Fibroblast of lung (primary cell): ENCODE measurements at places on chromosomes 2 and 18. TPM values are rescaled to one million over a fixed set of nuclear protein-coding genes. Genes with fewer than 3 reads are reported as not detected.
A peak's percentile ranks its signal among the peaks of the same experiment; 100 is the strongest.

GRCh38 chr2:15892151-15892880 is 48.0 kb upstream of the MYCN start:
- DNase-seq, result no peak

DNA sequence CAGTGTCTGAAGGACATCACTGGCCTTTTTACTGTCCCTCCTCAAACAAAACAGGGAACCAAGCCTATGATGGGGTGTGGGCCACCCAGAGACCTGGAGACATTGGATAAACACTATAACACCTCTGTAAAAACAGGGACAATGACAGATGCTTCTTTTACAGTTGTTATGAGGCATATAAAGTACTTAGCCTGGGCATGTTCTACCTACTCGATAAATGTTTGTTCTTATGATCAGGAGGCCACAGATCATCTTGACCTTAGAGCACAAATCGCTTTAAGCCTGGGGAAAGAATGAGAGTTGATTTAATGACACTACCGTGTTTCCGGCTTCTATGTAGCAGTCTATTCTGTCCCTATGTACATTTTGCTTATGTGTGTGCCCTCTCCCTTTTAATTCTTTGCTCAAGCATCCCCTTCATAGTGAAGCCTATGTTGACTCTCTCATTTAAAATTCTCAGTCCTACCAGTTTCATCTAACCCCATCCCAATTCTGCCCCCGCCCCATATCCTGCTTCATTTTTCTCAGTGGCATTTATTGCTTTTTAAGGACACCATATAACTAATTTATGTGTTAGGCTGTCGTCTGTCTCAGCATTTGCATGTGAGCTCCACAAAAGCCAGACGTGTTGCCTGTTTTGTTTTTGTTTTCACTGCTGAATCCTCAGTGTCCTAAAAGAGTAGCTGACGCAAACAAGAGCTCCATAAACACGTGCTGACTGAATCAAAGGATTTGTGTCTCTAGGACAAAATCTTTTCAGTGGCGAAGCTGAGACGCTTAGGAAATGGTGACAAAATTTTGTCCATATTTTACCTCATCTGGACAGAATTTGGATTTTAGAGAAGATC is 182.3 kb upstream of the ST6GAL2 start:
- DNase-seq, result no peak

- peak; percentile 94 for DNase-seq
These were observed 7.3 kb downstream of the ALPP start for GRCh38 chr2:232385660-232386489.

DNA sequence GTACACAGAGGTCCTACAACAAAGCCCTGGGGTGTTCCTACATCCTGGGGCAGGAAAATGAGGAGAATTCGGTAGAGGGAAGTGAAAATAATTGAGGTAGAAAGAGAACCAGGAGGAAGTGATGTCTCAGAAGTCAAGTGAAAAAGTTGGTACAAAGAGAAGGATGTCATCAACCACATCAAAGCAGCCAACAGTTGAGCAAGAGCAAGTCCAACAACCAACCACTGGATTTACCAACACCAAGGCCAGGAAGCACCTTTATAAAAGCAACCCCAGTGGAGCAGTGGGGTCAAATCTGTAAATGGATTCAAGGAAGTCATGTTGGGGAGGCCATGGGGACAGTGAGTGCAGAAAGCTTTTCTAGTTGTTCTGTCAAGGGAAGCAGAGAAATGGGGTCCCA is 360.4 kb downstream of the ZNF516 start:
- no peak for DNase-seq

GRCh38 chr18:75202696-75203365 is 6.1 kb downstream of the PTGR3 start:
- no peak for DNase-seq

DNA sequence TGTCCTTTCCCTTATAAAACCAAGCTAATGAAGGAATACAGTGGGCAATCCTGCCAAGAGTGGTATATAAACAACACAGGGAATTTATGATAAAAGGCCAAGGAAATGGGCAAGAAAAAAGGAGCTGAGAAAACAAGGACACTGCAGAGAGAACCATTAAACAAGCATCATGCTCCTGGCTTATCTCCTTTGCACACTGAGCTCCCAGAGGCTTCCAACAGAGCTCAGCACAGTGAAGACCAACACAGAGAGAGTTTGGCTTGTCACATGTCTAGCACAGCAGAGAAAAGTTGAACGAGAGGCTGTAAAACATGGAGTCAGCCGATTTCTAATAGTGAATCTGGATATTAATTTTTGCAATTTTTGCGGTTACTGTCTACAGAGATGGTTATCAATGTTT is 68.0 kb upstream of the KLF7 start:
- DNase-seq, result no peak

GRCh38 chr2:53652131-53652530 is 115.5 kb upstream of the CHAC2 start:
- DNase-seq, result no peak

- no peak for DNase-seq
These were observed 28.0 kb upstream of the LMAN1 start for GRCh38 chr18:59386909-59387686.

GRCh38 chr2:219642069-219642454 is 14.6 kb downstream of the SLC4A3 start:
- DNase-seq, result no peak

DNA sequence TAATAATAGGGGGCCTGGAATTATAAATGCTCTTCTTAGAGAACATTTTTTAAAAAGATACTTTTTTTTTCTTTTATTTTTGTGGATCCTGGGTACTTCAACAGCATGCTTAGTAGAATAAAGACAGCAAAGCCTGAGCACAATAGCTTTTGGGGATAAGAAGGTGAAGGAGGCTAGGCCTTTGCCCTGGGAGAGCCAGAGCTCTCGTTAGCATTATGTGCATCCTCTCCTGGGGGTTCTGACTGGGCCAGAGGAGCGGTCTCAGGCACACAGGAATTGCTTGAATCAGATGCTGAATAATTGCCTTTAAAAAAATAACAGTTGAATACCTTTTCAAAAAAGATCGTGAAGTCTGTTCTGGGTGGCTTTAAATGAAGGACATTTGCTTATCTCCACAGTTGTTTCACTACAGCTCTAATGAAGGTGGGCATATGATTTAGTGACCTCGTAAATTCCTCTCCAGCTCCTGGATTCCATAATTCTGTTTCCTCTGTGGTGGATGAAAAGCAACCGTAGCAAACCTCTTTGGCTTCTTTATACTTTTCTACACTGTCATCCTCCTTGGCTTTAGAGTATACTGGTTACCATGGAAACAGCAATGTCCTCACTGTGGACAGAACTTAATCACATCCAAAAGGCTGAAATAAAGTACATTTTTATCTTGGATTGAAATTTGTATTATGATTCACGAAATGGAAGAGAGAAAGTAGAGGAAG is 133.8 kb downstream of the MAIP1 start:
- no peak for DNase-seq

GRCh38 chr2:48529194-48529593 is 760 bp upstream of the STON1 start:
- DNase-seq, result no peak

DNA sequence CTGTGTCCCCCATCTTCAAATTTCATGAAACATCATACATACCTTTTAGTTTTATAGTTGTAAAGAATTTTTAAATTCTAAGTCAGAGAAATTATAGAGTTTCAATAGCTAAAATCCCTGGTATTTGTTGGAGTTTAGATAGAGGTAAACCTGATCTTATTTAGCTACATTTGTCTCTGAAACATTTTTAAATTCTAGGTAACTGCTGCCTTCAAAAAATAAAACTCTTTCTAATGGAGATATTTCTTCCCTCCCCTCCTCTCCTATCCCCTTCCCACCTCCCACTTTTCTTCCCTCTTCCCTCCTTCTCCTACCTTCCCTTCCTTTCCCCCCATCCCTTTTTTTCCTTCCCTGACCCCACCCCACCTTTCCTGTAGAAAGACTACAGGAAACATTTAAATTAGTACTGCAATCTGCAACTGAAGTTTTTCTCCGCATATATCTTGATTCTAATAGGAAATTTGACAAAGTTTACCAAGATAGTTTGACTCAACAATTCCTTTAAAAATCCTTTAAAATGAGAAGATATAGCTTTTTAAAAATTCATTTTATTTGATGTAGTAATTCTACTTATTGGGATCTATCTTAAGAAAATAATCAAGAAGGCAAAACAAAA is 4.1 kb downstream of the TACR1 start:
- no peak for DNase-seq

- DNase-seq, result no peak
These were observed 94.0 kb upstream of the ANKRD30BL start for GRCh38 chr2:132255714-132256113.

GRCh38 chr2:172481507-172482262 is 54.3 kb downstream of the ITGA6 start:
- no peak for DNase-seq

DNA sequence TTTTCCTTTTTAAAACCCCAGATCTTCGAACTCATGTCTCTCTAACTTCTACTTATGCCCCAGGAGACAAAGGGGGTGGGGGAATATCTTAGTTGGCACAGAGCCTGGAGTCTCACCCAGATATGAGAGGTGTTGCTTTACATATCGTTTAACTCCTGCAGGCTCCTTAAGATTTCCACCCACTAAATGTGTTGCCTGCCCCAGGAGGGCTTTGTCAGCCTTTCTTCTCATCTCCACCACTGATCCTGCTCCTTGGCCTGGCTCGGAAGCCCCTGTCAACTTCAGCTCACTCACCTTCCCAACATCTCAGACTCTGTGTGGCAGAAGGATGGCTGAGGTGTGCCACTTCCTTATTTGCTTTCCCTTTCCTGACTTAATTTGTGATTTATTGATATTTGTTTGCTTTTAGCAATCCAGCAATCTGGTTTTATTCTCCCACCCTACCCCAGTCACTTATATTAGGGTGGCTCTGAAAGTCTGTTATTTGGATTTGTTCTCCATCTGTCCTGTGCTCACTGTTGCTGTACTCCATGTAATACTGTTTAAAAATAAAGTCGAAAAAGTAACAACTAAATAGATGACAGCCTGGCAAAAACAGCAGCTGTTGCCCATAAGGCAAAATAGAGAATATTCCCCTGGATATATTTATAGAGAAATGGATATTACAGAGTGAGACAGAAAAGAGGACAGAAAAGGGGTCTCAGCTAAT is 200.6 kb downstream of the ZBTB7C start:
- DNase-seq, result no peak

- DNase-seq, result no peak
These were observed 10.5 kb downstream of the SLC66A2 start for GRCh38 chr18:79940814-79941472.

DNA sequence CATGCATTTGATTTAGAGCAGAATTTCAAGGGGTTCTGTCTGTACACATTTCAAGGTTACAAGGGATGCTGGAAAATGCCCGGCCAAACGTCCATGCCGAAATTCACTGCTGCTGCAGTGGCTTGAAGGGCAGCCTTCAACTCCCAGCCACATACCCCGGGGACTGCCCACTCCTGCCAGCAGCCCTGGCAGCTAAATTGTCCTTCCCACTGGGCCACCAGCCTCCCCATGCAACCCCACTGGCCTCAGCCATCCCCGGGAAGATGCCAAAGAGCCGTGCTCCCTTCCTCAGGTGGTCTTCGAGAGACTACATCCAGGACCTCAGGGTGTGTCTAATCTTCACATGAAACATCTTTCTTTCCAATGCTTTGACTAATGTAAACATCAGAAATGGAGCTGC is 478.7 kb upstream of the MYT1L start:
- DNase-seq, result no peak

DNA sequence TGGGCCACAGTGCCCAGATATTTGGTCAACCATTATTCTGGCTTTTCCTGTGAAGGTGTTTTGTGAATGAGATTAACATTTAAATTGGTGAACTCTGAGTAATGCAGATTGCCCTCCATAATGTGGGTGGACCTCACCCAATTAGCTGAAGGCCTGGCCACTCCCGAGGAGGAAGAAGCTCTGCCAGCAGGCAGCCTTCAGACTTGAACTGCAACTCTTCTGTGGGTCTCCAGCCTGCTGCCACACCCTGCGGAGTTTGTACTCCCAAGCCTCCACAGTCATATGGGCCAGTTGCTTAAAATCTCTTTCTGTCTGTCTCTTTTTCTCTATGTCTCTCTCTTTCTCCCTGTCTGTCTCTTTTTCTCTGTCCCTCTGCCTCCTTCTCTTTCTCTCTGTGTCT is 262.7 kb downstream of the MYCN start:
- no peak for DNase-seq

DNA sequence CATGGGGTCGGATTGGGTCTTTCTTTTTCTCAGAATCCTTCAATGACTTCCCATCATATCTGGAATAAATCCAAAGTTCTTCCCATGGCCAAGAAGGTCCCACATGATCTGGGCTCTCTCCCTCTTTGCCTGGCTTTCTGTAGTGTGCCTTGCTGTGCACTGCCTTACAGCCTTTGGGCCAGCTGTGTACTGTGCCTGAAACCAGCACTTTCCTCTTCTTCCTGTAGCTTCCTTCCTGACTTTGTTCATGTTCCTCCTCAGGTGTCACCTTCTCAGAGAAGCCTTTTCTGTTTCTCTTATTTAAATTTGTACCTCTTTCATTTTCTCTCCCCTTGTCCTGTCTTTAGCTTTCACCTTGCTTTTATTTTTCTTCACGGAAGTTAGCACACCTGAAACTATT is 4.3 kb upstream of the CDCA7 start:
- no peak for DNase-seq

DNA sequence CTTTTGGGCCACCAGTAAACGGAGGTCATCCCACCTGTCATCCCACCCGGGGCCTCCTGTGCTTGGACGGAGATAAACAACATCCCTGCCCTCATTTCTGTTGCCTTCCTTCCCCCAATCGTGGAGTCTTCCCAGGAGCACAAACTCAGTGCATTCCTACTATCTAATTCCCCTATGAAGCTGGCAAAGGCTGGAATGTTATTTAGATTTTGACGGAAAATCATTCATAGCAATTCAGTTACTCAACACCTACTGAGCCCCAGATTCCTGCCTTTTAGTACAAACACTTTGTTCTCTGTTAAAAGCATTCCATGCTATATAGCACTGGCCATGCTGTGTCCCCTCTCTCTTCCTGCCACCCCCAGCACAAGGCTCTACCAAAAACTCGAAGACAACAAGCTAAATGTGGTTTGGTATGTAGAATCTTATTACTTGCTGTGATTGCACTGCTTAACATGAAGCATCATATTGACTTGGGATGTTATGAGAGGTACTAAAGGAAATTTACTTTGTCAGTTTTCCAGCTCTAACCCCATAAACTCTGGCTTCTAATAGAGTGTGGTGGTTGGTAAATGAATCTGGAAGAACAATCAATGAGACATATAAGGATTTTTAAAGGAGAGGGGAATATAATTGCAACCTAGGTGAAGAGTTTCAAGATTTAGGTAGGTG is 32.3 kb upstream of the IMPA2 start:
- peak; percentile 26 for DNase-seq

Gene LRP1B
- under 0.01 TPM in 2 replicates for total RNA-seq

Gene ECEL1
- total RNA-seq, result not detected in 2 replicates

Gene ACMSD
- total RNA-seq, result not detected in 2 replicates

Gene LYPD6B
- total RNA-seq, result not detected in 2 replicates

Gene POMC
- 0.66 and 1.8 TPM in 2 replicates for total RNA-seq

Gene AP1S3
- 3.3 TPM in 2 replicates for total RNA-seq

Gene AQP12A
- not detected in 2 replicates for total RNA-seq

Gene MOGAT1
- total RNA-seq, result not detected in 2 replicates

Gene DYNAP
- total RNA-seq, result not detected in 2 replicates

Gene PPP1R1C
- 0.50 and 0.77 TPM in 2 replicates for total RNA-seq

Gene TMEM17
- total RNA-seq, result 1.3 and 2.5 TPM in 2 replicates

Gene MYL12B
- 259 and 473 TPM in 2 replicates for total RNA-seq

Gene PCBP1
- total RNA-seq, result 30.6 and 42.1 TPM in 2 replicates

Gene CFAP65
- not detected in 2 replicates for total RNA-seq

Gene INHBB
- under 0.01 TPM in 1 of 2 replicates, not detected in the other for total RNA-seq

Gene SERPINB13
- not detected in 2 replicates for total RNA-seq

Gene MYO7B
- under 0.01 TPM in 1 of 2 replicates, not detected in the other for total RNA-seq
